ENCODE measurements at places on chromosomes 1 and 21.

DNA sequence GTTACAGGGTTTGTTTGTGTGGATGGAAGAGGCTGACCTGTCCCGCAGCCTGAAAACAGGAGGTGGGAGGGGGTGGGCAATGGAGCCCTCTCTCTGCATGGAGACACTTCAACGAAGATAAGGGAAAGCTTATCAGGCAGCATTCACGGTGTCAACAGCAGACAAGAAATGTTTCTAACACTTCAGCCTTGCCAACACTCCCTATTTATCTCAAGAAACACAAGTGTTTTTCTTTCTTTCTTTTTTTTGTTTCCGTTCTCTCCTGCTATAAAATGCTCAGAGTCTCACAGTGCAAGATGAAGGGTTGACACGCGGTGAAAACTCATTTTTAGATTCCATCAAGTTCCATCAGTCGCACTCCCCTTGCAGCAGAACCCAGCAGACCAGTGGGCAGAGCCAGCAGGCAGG lies 594.4 kb downstream of the MATN1 start:
- DNase-seq: no peak

GRCh38 chr1:13832100-13832499 lies 132.1 kb downstream of the PRDM2 start:
- no peak for DNase-seq

GRCh38 chr21:42855937-42856335 lies 23.4 kb downstream of the WDR4 start:
- no peak for DNase-seq

DNA sequence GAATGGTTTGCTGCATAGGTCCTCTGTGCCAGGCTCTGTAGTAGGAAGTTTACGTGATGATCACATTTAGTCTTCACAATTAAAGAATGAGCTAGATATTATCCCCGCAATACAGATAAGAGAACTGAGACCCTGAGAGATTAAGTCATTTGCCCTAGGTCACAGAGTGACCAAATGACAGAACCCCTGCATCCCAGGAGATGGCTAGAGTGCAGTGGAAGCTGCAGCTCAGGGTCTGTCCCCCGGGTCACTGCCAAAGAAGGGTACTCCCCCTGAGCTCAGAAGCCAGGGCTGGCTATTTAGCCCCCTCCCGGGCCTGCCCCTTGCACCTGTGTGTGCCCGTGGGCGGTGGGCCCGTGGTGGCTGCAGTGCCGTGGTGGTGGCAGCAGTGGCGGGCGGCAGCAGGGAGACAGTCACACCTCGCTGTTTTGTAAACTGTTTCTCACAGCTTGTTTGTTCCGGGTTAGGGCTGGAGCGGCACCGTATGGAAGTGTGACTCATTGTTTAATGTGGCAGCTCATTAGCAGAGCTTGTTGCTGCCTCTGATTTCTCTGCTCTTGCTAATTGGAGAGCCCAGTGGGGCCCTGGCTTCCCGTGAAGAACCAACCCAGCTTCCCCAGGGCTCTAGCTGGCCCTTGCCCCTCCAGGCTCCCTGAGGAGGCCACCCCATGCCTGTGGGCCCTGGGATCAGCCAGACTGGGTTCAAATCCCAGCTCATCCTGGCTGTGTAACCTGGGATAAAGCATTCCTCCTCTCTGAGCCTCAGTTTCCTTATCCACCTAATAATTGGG lies 19.3 kb upstream of the FOXO6 start:
- DNase-seq: no peak

DNA sequence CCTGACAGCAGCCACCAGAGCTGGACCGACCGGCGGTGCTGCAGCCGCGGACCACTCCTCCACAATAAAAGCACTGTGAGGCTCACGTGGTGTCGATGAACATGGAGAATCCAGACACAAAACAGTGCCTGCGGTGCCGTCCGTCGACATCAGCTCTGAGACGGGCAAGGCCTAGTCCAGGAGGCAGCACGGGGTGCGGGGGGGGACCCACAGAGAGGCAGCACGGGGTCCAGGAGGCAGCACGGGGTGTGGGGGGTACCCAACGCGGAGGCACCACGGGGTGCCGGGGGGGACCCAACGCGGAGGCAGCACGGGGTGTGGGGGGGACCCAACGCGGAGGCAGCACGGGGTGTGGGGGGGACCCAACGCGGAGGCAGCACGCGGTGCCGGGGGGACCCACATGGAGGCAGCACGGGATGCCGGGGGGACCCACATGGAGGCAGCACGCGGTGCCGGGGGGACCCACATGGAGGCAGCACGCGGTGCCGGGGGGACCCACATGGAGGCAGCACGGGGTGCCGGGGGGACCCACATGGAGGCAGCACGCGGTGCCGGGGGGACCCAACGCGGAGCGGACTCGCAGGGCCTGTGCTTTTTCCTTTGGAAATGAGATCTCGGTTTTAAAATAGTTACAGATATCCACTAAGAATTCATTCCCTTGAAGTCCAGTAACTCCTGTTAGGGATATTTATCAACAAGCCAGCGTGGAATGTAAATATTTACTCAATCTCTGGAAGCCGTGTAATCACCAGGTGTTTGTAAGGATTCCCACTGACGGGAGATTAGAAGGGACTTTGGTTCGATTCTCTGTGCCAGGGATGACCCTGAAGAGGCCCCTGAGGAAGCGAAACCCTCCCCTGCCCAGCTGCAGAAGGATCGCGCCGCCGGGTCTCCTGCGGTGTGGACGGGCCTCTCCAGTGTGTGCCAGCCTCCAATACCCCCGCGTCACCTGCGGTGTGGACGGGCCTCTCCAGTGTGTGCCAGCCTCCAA lies 52.1 kb downstream of the COL6A1 start:
- no peak for DNase-seq

GRCh38 chr1:15364740-15365139 lies 44.9 kb upstream of the EFHD2 start:
- no peak for DNase-seq

GRCh38 chr1:43466403-43466802 lies 12.7 kb upstream of the HYI start:
- no peak for DNase-seq

DNA sequence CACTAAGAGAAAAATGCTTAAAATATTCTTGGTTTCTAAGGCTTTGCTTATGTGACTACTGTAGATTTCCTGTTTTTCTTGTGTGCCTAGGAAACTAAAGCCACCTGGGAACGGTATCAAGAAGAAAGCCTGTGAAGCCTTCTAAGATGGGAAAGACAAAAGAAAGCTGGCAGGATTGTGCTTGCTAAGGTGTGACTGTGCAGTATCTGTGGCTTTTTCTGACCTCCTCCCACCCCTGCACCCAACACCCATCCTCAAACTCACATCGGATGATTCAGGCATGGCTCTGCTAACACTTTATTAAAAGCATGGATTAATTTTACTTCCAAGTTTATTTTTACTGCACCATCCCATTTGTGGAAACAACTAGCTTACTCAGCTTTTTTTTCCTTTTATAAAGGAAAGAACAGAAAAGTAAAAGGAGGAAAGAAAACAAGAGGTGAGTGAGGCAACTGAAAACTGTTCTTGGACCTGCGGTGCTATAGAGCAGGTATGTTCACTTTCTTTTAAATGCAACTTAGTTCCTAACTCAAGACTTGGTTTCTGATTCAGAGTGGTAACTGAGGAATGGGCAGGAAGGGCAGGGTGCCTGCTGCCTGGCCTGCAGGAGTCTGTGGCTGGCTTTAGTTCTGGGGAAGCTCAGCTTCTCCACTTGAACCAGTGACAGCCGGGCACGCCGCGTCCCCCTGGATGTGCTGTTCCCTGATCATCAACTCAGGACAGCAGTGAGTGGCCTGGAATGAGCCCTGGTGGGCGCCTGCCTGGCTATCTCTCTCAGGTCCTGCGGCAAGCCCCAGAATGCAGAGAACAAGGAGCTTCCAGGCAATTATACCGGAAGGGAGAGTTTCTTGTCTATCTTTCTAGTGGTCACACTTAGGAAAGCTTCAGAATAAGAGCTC lies at the start of gene GBP6:
GBP6 (plus strand) TSS at position 422 of the 899 bp plus-strand sequence. CDS start 4,493 bp downstream, outside the sequence.
- no peak for DNase-seq

GRCh38 chr1:109788695-109789521 lies 25.2 kb upstream of the EPS8L3 start:
- peak; percentile 68 for DNase-seq

DNA sequence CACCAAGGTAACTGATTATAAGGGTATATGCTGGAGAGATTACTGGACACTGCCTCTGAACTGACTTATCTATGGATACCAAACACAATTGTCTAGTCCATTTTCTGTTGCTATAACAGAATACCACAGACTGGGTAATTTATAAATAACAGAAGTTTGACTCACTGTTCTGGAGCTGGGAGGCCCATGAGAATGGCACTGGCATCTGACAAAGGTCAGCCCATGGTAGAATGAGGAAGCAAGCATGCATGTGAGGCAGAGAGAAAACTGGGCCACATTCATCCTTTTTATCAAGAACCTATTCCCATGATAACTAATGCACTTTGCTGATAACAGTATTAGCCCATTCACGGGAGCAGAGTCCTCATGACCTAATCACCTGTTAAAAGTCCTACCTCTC lies 37.4 kb downstream of the FCER1A start:
- no peak for DNase-seq

DNA sequence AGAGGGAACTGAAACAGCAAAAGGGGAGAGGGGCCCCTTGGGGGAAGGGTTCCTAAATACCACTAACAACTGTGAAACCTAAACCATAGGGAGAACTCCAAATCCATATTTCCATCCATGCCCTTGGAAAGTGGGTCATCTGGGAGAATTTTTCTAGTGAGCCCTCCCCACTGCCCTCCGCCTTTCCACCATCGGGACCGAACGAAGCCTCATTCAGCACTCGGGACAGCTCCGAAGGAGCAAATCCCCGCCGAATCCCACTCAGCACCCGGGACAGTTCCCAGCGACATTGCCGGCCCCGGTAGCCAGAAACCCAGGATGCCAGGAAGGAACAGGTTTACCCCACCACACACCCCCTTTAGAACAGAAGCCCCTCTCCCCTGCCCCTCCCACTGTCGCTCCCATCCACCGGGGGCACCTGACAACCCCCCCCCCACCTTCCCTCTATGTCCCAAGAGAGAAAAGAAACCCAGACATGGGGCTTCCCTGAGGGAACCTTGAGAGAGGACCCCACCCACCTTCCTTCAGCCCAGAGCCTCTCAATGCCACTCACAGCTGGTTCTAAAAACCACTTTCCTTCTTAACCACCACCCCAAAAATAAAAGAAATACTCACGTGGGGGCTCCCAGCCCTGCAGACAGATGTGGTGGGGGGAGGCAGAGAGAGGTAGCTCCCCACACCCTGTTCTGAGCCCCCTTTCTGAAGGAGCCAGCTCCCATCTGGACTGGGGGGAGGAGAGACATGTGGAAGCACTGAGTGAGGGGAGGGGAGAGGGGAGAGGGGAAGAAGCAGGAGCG lies 4.5 kb downstream of the DLGAP3 start:
- DNase-seq: peak; percentile 85

- DNase-seq: no peak
Observed at GRCh38 chr1:160546942-160547341, 23.9 kb upstream of the SLAMF6 start.

DNA sequence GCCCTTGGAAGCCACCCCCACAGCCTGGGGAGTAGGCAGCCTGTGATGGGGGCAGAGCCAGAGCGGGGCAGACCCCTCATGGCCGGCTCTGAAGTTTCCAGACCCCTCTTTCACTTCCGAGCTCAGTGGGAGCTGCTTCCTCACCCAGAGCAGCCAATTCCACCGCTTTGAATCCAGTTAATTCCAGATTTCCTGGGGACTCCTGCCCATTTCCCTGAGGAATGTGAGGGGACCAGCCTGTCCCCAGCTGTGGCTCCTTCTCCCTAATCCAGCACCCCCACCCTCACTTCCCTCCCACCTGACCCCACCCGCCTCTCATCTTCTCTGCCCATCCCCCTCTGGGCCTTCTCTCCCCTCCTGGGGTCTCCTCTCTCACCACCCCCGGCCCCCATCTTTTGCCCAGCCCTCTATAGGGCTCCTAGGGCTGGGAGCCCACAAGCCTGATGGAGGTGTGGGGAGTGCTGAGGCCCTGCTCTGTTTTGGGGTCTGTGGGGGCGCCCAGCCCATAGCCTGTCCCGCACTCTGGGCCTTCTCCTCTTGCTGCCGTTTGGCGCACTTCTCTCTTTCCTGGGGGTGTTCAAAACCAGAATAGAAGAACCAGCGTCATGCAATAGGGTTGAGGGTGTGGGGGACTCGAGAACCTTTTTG lies 26.2 kb upstream of the TNFRSF1B start:
- DNase-seq: no peak

- DNase-seq: no peak
Observed at GRCh38 chr21:46128933-46129571, 26.3 kb downstream of the FTCD start.

DNA sequence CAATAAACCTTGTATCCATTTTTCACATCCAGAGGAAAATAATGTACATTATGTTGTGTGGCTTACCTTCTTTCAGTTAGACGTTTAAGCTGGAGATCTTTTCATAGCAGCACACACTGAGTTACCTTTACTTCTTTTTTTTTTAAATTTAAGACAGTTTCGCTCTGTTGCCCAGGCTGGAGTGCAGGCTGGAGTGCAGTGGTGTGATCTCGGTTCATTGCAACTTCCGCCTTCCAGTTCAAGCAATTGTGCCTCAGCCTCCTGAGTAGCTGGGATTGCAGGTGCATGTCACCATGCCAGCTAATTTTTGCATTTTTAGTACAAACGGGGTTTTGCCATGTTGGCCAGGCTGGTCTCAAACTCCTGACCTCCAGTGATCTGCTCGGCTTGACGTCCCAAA lies 7.4 kb upstream of the CAMTA1 start:
- DNase-seq: no peak

DNA sequence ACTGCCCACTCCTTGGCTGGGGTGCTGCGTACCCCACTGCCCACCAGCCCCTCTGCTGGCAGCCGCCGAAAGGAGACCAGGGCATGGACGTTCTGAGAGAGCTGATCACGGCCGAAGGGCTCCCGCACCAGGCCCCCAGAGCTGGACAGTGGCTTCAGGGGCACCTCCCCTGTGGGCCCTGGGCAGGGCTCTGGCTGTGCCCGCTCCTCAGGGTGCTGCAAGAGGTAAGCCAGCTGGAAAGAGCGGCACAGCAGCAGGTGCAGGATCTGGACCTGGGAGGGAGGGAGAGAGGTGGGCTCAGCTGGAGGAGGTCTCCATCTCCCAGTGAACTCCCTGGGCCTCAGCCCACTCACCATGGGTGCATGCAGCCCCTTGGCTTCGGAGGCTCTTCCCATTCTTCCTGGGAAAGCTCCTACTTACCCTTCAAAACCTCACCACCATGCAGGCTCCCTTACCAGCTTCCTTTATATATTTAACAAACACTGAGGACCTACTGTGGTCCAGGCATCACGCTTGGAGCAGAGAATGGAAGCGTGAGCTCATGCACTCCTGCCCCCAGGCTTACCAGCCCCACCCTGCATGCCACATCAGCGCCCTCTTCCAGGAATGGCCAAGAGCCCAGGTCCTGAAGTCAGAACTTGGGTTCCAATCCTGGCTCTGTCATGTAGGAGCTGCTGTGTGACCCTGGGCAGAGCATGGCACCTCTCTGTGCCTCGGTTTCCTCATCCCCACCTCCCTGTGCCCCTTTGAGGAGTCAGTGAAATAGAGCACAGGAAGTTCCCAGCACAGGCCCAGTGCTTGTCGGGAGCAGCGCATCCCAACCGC lies 6.8 kb upstream of the KIF17 start:
- DNase-seq: peak; percentile 50
